Activated T-helper 17 cell treated with anti-CD3 and anti-CD28 coated beads, Interleukin-2, amount 50 U/mL, for 72 hours (primary cell): ENCODE measurements at places on chromosomes 2 and 18. TPM values are rescaled to one million over a fixed set of nuclear protein-coding genes. Genes with fewer than 3 reads are reported as not detected.

- peak; percentile 59 for ATAC-seq
Measured at GRCh38 chr2:197293252-197294007, 17.1 kb downstream of the ANKRD44 start.

GRCh38 chr18:61973273-61974115, 80.7 kb upstream of the RNF152 start:
- ATAC-seq: no peak

DNA sequence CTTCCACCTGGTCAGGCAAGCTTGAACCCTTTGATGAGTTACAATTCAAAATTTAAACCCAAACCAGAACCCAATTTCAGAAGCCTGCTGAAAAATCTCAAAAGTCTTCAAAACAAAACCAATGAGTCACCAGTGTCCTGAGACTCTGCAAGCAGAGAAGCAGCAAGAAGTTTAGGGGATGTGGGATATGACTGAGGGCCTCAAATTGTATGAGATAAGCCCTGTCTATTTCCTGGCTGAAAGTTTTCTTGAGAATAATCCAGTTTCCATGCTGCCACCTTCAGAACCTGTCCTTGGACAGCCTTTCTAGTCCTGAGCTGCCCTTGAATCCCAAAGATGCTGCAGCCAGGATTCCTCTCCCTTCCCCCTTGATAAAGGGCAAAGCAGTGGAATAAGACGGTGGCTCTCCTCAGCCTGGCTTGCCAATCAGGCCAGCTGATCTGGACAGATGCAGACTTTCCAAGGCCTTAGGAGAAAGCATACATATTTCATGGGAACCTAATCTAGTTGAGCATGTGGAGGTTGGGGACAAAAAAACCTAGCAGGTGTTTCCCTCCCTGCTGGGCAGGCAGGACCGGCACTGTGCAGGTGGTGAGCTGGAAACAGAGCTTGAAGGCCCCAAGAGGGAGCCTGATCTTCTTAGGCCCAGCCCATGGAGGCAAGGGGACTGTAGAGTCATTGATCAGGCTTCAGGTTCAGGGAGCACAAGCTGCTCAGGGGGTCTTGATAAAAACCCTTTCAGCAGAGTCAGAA, 278.0 kb upstream of the MGAT5 start:
- ATAC-seq: peak; percentile 68

DNA sequence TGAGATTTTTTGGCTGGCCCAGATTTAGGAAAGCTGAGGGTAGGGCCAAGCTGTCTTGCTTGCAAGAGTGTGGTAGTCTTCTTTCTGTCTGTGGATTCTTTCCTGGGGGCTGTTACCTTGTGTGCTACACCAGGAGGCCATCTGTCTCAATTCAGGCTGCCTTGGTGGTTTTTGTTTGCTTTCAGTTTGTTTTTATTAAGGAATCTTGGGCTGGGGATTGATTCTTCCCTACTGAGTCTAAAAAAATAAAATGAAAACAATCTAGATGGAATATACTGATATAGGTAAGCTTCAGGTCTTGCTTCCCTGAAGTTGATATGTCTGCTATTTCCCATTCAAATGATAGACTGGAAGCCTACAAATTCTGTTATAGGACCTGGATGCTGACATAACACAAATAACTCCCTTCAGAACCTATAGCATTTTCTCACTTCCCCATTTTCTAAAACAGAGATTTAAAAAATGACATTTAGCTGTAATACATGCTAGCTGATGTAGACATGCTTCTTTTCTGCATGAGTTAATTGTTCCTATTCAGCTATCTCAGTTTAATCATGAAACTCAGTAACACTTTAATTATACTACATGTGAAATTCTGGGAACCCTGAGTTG, 5.3 kb downstream of the LHCGR start:
- no peak for ATAC-seq

- no peak for ATAC-seq
Measured at GRCh38 chr2:173667415-173667814, 297.8 kb downstream of the SP3 start.

DNA sequence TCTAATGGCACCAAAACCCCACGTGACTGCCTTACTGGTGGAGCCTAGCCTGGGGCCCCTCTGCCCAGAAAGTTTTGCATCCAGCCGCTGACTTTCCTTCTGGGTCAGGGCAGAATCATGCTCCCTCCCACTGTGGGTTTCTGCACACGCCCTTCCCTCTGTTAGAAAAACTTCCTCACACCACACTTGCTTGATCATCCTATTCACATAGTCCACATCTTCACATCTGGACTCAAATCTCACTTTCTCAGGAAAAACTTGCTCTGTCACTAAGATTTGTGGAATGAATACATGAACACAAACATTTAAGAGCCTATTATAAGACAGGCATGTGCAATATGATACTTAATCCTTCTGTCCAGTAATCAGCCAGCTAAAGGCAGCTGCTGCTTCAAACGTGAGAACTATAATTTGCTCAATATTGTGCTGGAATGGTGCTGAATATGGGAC, 274.7 kb downstream of the RND3 start:
- no peak for ATAC-seq

DNA sequence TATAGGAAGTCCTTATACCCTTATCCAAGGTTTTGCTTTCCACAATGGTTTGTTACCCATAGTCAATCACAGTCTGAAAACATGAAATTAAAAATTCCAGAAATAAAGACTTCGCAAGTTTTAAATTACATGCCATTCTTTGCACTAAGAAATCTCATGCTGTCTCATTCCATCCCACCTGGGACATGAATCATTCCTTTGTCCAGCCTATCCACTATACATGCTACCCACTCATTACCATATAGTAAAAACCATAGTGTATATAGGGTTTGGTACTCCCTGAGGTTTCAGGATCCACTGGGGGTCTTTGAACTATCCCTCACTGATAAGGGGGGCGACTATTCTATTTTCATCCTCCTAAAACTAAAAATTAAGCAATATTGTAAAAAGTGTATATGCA, 17.0 kb downstream of the SP3 start:
- no peak for ATAC-seq

DNA sequence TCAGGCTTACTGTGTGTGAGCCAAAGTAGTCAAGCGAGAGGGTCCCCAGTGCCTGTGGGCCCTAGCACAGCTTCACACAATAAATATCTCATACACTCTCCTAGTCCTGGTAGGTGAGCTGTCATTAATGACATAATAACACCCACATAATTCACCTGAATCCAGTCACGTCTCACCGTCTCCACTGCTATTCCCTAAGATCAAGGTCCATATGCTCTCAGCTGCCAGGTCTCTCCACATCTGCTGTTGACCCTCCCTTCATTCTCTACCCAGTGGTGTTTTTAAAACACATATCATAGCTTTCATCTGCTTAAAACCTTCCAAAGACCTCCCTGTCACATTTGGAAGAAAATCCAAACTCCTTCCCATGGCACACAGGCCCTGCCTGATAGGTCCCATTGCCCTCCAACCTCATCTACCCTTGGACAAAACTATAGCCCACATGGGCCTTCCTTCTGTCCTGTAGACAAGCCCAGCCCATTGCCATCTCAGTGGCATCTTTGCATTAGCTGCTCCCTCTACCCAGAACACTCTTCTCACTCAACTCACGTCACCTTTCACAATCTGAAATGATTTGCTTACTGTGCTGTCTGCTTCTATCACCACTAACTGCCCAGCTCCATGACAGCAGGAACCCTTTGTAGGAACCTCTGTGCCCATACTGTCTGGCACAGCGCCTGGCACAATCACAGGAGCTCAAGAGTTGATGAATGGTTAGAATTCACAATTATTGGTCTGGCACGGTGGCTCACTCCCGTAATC, 7.5 kb downstream of the KCNG3 start:
- ATAC-seq: no peak

DNA sequence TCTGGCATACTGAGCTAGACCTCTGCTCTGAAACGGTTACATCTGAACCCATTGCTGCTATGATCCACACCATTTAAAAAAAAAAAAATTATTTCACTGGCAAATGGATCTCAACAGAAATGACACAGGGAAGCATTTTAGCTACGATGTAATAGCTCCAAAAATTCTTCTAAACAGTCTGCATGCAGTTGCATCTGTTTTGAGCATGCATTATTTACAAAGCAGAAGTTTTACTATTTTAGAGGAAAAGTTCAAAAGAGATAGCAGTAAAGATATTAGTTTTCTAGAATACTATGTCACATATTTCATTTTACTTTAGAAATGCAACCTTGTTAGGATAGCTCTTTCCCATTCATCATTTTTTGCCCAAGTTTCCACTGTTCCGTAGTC, 265.7 kb downstream of the MEIS1 start:
- no peak for ATAC-seq

DNA sequence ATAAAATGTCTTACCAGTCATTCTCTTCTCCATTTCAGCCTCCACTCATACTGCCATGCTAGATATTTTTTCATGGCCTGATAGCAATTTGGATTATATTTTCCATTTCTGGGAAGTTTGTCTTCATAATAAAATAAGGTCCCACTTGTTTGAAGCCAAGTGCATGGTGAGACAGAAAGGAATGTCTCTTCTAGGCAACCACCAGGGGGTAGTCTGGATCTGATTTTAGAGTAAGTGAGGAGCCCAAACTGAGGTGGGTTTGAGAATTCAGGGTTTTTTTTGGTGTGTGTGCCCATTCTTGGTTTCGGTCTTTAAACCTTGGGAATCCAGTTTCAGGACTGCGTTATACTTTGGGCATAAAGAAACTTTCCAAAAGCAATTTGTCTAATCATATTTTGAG, 315.5 kb downstream of the RPRM start:
- ATAC-seq: no peak

GRCh38 chr2:115763601-115764000, 1321.2 kb downstream of the DPP10 start:
- ATAC-seq: no peak

DNA sequence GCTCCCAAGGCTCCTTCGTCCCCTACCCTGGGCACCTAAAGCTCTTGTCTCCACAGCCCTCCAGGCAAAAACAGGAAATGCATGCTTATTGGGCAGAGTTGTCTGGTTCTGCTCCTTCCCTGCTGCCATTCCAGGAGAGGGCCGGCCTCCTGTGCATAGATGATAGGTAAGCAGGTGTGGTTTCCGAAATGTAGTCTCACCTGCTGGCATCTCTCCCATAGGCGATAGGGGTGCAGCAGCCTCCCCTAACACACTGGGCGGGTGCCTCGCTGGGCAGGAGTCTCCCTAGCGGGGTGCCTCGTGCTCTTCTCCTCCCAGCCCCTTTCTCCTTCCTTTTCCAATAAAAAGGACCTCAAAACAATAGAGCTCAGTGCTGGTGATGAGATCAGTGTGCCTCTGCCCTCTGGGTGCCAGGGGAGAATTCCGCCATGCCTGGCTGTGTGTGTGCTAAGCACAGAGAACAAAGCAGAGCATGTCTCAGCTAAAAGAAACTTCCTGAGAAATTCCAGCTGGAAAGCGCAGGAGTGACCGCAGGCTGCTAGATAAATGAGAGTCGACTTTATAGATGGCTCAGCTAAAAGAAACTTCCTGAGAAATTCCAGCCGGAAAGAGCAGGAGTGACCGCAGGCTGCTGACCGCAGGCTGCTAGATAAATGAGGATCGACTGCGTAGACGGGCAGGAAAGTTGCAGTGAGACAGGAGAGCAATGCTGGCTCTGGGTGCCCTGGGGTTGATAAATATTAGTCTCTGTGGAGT, 11.3 kb upstream of the PXDN start:
- no peak for ATAC-seq

GRCh38 chr2:157891643-157892041, 15.5 kb upstream of the ACVR1 start:
- no peak for ATAC-seq

DNA sequence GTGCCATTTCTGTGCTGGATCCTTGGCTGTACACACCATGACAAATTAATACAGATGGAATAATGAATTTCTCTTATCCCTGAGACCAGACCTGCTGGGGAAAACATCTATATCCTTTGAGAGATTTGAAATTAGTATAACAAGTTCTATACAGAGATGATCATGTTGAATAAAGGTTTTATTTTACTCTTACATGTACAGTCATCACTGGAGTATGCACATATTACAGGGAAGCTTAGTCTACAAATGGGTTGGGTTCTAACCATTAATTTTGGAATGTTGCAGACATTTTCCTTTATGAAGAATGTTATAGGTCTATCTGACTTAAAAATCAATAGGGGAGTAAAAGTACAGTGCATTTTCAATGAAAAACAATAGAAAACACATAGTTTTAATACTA, 29.9 kb upstream of the MMADHC start:
- ATAC-seq: no peak

GRCh38 chr18:42045346-42045745, 90.3 kb downstream of the PIK3C3 start:
- ATAC-seq: no peak

- ATAC-seq: peak; percentile 82
Measured at GRCh38 chr18:13266218-13267100, 47.9 kb downstream of the LDLRAD4 start.

DNA sequence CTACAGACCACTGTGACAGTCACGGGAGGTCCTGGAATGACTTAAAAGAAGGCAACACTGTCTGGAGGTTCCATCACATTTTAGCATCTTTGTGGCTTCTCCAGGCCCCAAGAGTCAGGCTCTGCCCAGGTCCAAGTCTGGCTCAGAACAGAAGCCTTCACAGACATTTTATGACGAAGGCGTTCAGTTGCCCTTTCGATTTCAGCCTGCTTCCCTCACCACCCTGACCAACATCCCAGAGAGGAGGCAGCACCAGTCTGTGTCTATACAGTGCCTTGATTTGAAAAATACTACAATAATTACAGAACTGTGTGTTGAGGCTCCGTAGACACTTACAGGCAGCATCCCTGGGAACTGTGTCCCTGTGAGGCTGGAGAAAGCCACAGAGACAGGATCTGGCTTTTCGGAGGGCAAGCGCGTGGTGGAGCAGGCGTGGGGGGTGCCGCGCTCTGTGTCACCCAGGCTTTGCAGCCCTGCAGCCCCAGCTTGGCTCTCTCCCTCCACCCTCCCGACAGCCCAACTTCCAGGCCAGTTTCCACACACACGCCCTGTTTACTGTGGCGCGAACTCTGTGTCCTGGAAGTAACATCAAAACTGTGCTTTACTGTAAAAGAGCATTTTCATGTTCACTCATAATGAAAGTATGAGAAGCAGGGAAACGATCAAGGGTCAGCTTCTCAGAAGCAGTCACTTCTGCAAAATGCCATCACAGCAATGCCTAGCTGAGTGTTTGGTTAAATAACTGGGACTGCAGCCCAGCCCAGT, 153.5 kb upstream of the ALKAL2 start:
- peak; percentile 51 for ATAC-seq

GRCh38 chr2:6523476-6523875, 342.2 kb downstream of the CMPK2 start:
- no peak for ATAC-seq

Gene LRP1B
- total RNA-seq: not detected

Gene CEP76
- 14.7 TPM for total RNA-seq

Gene CDKL4
- total RNA-seq: 0.35 TPM

Gene LYG2
- not detected for total RNA-seq

Gene UGT1A4
- not detected for total RNA-seq

Gene INHA
- total RNA-seq: not detected

Gene MROH2A
- not detected for total RNA-seq

Gene STAT1
- total RNA-seq: 163 TPM

Gene KCNE4
- not detected for total RNA-seq

Gene TFPI
- total RNA-seq: 0.30 TPM

Gene REG1B
- not detected for total RNA-seq

Gene GALR1
- total RNA-seq: not detected

Gene ARHGEF4
- not detected for total RNA-seq

Gene SGO2
- total RNA-seq: 51.2 TPM
